ENCODE measurements at places on chromosomes 12 and 14. TPM values are rescaled to one million over a fixed set of nuclear protein-coding genes. Genes with fewer than 3 reads are reported as not detected.

The HOXC11 gene
- total RNA-seq, result not detected

The NAP1L1 gene
- total RNA-seq, result 413 TPM

The CLEC4C gene
- total RNA-seq, result not detected

The KRT79 gene
- total RNA-seq, result 0.32 TPM

- DNase-seq, result peak; percentile 81
Measured at GRCh38 chr14:21068521-21069387, 1.4 kb upstream of the ARHGEF40 start.

- no peak for DNase-seq
Measured at GRCh38 chr12:57165741-57166140, 18.3 kb upstream of the LRP1-AS start.

DNA sequence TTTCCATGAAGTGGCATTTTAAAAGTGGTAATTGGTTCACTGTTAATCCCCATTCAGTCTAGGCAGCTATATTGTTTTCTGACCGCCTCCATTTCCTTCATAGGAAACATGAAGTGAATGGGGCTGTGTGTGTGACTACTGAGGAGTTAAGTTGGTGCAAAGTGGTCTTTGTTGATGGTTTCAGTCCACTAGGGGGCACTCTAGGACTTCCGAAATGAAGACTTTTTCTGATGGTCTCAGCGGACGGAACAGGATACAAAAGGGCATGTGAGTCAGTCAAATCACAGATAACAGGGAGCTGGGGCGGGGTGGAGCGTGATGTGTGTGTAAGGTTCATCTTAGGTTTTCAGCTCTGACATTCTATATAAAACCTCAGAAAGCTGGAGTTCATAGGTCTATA lies 240.1 kb upstream of the OR4E1 start:
- peak; percentile 63 for DNase-seq

DNA sequence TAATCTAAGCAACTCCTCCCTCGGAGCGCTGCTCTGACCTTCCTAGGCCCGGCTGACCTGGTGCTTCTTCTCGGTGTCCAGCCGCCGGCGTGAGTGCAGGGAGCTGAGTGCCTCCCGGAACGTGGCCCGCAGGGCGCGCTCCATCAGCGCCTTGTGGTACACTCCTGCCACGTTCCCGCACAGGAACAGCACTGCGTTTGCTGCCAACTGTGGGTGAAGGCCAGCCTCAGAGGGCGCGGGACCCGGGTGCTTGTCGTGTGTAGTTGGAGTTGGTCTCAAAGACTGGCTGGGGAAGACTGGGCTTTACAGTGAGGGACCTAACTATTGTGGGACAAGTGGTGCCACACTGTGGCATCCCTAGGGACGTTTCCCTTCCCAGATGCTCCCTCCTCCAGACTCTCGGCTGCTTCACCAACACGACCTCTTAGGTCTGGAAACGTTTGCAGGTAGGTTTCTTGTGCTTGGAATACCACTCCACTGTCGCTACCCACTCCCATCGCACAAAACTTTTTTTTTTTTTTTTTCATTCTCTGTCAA lies 3.1 kb downstream of the ADCY4 start:
- no peak for DNase-seq

- DNase-seq, result no peak
Measured at GRCh38 chr14:67738740-67739504, 37.2 kb downstream of the RDH12 start.

- no peak for DNase-seq
Measured at GRCh38 chr12:83016218-83016835, 329.6 kb downstream of the TMTC2 start.

Measured in left lung (tissue), 14 donors.